ENCODE measurements at places on chromosomes 5 and 9. TPM values are rescaled to one million over a fixed set of nuclear protein-coding genes. Genes with fewer than 3 reads are reported as not detected.

IFNA8 gene
- not detected for total RNA-seq

SHOC1 gene
- total RNA-seq = not detected

LIFR gene
- 0.12 TPM for total RNA-seq

PCDHA1 gene
- total RNA-seq = 0.03 TPM

SPATA31C1 gene
- total RNA-seq = not detected

FAM221B gene
- not detected for total RNA-seq

PTGS1 gene
- not detected for total RNA-seq

DNA sequence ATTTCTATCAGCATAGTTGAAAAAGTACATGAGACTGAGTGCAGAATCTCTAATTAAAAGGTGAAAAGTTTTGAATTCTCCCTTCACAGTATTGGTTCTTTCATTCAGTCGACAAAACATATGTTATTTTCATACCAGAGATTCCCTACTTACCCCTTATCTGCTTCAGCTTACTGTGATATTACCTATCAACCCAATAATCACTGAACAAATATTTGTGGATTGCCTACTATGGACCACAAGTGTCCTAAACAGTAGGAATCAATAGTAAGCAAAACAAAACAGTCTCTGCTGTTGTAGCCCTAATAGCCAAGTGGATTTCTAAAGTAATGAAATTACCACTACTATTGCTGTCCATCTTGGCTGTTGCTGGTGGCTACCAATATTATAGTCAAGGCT, 11.5 kb downstream of the CCDC152 start:
- DNase-seq = no peak

DNA sequence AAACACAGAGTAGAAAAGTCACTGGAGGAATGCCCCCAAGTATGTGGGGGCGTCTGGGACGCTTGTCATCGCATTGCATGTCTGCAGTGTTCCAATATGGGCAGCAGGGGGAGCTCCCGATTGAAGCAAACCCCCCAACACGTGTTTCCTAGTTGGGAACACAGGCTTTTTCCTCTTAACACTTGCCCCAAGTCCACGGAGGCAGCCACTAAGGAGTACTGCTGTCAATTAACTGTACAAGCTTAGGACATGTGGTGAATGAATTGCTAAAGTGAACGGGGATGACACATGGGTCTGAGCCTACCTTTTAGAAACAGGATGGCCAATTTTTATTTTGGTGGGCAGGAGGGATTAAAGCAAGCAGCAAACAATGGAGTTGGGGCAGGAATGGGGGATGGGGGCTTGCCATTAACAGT, 2.2 kb downstream of the GABRB2 start:
- peak; percentile 85 for DNase-seq

GRCh38 chr9:96497117-96497399, 47.1 kb downstream of the HABP4 start:
- DNase-seq = no peak

GRCh38 chr9:107127608-107128007, 155.5 kb upstream of the RAD23B start:
- DNase-seq = no peak

- DNase-seq = no peak
Observed at GRCh38 chr5:75349663-75350062, 12.6 kb downstream of the HMGCR start.

- DNase-seq = peak; percentile 66
Observed at GRCh38 chr9:137064027-137064879, 6.1 kb downstream of the SAPCD2 start.

GRCh38 chr5:56102889-56103288, 108.1 kb upstream of the IL6ST start:
- no peak for DNase-seq
